ENCODE measurements at places on chromosomes 1 and 21.

GRCh38 chr1:115473986-115474565, 136.0 kb upstream of the NGF start:
- no peak for DNase-seq

DNA sequence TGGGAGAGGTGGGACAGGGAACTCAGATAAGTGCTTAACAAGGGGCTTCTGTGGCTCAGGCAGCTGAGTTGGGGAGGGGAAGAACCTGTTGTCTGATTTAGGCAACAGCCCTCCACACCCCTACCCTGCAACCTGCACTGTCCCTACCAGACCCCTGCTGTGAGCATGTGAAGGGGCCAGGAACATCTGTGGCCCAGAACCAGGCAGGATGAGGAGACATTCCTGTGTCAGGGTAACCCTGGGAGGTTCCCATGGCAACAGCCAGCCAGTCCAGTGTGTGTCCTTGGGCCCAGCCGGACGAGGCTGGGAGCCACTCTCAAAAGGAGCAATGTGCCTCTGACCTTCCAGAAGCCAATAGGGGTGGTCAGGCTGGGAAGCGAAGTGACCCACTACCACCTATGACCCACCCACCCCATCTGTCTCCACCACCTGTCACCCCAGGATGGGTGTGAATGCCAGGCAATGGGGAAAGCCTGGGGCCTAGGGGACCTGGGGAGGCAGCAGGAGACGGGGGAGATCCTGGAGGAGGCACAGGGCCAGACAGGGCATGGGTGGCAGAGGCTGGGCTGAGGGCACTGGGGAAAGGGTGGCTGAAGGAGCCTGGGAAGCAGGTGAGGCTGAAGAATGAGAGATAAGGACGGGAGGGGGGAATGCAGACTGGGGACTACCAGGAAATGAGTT, 5.0 kb upstream of the PMVK start:
- DNase-seq: no peak

DNA sequence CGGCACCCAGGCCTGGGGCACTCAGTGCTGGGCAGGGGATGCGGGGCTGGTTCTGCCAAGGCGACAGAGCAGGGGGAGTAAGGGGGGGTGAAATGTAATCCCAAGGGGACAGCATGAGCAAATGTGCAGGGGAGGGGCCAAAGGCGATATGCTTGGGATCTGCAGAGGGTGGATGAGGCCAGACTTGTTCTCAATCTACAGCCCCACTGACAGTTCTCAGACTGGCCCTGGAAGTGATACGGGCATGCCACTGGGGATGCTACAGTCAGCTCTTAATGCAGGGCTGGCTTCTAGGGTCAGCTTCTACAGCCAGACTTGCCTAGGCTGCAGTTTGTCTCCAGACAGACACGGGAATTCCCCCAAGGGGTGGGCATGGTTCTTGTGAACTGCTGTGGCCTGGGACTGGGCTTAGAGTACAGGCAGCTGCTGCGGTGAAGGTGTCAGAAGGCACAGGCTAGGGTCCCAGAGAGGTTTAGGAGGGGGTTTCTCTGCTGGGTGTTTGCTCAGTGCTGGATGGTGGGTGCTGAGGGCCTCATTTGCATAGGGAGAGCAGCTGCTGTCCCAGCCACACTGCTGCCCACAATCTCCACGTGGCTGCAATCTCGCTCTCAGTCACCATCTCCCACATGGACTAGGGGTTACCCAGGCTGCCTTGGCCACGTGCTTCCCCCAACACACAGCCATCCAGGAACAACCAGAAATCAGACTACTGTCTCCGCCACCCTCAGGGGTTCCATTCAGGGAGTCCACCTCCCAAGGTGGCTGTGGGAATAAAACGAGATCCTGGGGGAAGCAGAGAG, 190.1 kb downstream of the HIVEP3 start:
- no peak for DNase-seq

DNA sequence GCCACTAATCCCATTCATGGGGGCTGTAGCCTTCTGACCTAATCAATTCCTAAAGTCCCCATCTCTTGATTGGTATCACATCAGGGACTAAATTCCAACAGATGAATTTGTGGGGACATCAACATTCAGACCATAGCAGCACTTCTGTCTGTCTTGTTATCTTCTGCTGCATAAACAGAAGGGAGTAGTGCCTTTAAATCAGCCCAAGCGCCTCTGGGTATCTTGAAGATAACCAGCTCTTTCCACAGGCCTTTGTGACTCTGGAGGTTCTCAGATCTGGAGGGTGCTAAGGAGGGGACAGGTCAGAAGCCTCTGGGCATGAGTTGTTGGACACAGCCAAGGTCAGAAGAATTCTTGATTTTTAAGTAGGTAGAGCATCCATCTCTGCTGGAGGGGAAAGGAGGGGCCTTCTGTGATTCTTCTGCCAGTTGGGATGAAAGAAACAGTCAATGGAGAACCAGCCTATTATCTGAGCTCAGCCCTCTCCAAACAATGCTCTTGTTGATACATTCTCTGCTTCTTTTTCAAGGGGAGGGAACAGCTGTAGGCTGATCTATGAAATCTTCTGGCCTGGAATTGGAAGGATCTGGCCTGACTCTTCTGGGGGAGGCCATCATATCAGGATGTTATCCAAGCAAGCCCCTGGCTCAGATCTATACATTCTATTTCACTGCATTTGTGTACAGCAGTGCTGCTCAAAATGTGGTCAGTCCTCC, 31.3 kb upstream of the LRIG2 start:
- DNase-seq: no peak

- no peak for DNase-seq
Measured at GRCh38 chr1:58886611-58887010, 102.8 kb upstream of the JUN start.

- DNase-seq: no peak
Measured at GRCh38 chr21:31634993-31635392, 24.5 kb upstream of the SOD1 start.

DNA sequence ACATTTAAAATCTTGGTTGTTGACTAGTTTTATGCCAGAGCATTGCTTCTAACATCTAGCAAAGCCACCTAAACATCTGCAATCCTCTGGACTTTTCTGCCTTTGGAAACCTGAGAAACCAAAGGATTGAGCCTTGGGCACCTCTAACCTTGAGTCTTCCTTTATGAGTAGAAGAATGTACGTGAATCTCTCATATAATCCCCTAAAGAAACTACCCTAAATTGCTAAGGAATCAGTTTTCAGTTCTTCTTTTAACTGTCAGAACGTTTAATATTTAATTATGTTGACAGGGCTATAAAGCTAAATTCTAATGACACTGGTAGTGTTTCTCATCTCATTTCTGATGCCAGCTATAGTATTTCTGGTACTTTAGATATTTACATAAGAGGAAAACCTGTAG, 997.3 kb downstream of the AMY1C start:
- no peak for DNase-seq

DNA sequence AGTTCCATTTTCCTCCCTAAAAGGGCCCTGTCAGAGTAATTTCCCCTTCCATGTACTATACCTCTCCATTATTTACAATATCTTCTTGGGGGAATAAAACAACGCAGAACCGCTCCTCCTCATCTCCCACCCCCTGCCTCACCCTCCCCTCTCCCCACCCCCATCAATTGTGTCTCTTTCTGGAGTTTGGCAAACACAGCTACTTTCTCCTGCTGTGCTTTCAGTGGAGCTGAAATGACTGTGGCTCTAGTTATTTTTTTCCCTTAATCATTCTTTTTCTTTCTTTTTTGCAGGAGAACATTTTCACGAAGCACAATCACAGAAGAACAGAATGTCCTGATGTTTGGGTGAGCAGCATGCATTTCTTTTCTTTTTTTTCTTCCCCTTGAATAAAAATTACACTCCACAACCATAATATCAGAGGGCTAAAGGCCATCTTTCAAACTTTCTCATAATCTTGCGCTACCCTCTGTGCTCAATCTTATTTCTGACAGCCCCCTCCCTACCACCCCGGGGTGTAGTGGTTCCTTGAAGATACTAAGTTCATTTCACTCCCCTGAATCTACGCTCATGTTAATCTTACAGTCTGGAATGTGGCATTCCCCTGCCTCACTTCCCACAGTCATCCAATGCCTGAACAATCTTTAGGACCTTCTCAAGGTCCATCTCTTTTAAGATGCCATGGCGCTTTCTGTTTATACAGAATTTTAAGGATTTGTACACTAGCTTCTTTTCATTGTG, 8.8 kb upstream of the PLXNA2 start:
- DNase-seq: no peak

- no peak for DNase-seq
Measured at GRCh38 chr1:242243472-242243871, 244.6 kb upstream of the MAP1LC3C start.

DNA sequence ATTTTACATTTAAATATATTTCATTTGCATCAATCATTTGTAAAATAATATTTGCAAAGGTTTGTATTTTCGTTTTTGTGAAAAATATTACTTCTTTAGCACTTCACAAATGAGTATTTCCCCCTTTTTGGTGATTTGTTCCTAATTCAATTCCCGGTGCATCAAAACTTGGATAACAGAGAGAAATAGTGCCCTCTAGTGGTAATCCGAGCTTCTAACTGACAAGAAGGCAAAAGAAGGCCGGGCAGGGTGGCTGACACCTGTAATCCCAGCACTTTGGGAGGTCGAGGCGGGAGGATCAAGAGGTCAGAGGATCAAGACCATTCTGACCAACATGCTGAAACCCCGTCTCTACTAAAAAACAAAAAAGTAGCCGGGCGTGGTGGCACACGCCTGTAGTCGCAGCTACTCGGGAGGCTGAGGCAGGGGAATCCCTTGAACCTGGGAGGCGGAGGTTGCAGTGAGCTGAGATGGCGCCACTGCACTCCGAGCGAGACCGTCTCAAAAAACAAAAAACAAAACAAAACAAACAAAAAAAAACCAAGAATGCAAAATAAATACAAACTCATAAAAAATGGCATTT, 137.7 kb downstream of the COL11A1 start:
- no peak for DNase-seq

DNA sequence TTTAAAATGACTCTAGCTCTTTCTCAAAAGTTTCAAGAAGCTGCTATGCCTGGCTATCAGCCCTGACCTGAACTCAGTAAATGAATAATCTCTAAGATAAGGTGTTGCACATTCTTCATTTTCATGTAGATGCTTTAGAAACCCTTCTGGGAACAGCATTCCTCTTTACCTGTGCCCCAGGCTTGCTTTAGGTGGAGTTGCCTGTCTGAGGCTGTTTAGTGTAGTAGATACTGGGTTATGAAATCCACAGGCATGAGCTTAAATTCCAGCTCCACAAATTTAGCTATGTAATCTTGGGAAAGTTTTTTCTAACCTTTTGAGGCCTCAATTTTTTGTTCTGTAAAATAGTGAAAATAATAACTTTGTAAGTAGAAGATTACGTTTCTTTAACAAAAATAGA, 41.6 kb downstream of the ATP6V1G3 start:
- DNase-seq: no peak

DNA sequence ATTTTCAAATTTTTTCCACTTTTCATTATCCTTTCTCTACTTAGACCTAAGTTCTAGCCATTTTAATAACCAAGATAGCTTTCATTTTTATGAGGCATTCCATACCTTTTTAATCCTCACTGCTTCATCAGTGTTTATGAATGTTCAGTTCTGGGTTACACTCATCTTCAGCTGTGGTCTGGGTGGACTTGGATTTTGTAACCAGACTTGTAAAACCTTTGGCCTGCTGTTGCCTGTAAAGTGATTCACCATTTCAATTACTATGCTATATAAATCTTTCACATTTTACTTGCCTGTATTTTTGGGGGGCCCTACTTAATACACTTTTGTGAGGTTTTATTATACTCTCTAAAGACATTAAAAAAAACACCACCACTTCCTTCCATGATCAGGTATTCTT, 46.2 kb downstream of the USP25 start:
- no peak for DNase-seq

DNA sequence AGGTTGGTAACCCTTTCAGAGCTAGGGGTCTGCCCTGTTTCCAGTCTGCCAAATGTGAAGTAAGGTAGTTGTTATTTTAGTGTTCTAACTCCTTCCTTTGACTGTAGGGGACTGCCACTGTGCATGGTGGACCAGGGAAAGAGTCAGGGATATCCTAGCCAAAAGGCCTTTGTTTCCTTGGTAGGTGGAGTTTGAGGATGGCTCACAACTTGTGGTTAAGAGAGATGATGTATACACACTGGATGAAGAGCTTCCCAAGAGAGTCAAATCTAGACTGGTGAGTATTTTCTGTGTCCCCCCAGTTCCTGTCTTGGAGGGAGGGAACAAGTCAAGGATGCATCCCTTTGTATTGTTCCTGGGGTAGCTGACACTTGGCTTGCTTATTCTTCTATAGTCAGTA, 3.5 kb upstream of the ST3GAL3 start:
- DNase-seq: no peak

- no peak for DNase-seq
Measured at GRCh38 chr1:225880636-225881035, 1.5 kb downstream of the TMEM63A start.

DNA sequence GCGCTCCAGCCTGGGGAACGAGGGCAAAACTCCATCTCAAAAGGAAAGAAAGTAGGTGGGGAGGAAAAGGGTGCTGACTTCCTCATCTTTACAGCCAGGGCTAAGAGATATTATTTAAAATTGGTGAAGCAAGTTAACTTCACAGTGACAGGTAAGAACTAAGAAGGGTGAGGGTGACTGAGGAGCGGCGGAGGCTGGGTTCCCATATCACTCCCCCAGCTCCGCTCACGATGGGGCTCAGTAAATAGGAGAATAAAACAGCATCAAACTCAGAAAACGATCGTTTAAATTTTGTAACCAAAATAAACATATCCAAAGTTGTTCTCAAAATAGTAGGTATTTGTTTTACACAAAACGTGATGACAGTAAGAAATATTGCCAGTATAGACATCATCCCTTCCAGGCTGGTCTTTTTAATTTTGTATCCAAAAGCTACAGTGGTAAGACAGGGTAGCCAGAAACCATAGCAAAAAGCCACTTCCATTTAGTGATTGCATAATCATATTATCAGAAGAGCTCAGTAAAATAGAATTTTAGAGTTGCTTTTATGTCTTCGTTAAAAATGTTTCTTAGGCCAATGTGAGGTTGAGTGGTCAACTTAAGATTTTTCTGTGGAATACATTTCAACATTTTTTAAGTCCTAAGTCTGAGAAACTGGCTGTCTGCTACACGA, 26.2 kb upstream of the ADARB1 start:
- DNase-seq: no peak

DNA sequence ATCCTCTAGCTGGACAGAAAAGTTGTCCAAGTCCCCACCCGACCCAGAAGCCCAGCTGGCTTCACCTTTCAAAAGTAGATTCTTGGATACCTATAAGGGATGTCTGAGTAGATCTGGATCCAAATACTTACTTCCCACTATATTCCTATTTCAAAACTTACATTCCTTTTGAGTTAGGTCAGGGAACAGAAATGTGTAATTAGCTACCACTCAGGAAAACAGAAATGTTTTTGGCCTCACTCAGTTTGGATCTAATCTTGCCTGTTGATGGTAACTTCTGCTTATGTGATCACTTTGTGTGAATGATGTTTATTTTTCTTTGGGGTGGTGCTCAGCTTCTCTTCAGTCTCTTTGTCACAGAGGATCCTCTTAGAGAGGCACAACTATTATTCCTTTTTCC, 814.4 kb upstream of the RGS18 start:
- DNase-seq: no peak

GRCh38 chr1:154755858-154756730, 114.0 kb downstream of the KCNN3 start:
- no peak for DNase-seq

DNA sequence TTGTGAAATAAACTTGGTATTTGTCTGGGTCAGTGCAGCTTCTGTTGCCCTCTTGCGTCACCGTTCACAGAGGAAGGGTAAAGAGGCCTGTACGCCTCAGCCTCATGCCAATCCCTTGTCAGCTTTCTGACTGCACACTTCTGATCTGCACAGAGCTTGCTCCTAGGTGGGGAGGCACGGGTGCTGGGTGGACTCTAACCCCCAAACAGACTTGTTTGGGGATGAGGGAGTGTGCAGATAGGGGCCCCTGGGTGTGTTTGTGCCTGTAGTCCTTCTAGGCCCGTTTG, 803 bp upstream of the B4GALT2 start:
- no peak for DNase-seq

- no peak for DNase-seq
Measured at GRCh38 chr1:36123356-36123755, 1.7 kb downstream of the COL8A2 start.

Measured in left ventricle myocardium inferior (tissue), 1 donor.